ENCODE measurements at places on chromosomes 5 and 9. TPM values are rescaled to one million over a fixed set of nuclear protein-coding genes. Genes with fewer than 3 reads are reported as not detected.

DNA sequence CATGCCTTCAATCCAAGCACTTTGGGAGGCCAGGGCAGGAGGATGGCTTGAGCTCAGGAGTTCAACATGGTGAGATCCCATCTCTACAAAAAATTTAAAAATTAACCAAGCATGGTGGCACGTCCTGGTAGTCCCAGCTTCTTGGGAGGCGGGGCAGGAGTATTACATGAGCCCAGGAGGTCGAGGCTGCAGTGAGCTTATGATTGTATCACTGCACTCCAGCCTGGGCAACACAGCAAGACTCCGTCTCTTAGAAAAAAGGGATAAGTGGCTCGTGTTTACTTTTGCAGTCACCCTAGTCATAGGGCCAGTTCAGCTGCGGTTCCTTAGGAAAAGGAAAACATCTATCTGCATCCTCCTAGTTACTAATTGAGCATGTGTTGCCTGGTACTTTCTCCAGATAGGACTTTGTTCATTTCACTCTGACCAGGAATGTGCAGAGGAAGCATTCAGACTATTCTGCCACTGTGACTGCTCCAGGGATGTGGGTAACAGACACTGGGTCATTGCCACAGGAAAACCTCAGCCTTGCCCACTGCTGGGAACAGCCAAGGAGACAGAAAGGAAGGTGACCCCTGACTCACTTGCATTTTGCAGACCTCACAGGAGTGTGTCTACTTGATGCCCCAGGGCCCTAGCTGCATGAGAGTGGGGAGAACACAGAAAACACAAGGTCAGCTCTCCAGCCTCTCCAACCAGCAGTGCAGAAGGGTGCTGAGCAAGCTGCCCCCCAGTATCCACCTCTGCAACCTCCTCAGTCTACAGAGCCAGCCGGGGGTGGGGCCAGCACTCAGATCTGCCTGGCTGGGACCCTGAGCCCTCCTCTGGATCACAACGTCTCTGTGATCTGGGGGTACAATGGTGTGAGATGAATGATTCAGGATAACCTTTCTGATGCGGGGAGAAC is 33.9 kb upstream of the ALDH1B1 start:
- no peak for DNase-seq

Gene TLX3
- total RNA-seq, result not detected

Gene TGFBI
- total RNA-seq, result not detected

DNA sequence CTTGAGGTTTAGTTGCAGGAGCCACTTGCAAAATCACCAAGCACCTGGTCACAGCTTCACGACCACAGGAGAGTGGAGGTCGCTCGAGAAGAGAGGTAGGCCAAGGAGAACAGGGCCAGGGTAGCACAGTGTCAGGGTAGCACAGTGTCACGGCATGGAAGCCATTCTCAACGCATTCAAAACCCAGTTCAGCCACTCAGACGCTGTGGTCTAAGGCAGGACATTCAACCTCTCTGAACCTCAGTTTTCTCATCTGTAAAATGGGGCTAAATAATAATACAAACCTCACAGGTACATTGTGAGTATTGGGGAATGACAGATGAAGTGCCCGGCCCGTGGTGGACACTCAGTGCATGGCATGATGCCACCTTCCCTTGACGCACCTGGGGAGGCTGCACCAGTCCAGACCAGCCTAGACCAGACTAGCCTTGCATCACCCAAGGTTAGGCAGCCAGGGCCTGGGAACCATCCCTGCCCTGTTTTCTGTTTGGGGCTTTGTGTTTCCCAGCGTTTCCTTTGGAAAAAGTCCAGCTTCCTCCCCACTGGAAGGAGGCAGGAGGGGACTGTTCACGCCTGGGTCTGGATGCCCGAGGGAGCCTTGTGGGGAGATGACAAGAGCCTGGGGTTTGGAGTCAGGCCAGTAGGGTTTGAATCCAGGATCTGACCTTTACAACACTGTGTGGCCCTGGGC is 7.8 kb upstream of the LMX1B start:
- DNase-seq, result no peak

Gene MEGF10
- total RNA-seq, result not detected

Gene PHF24
- total RNA-seq, result not detected

Gene PLAA
- 33.5 TPM for total RNA-seq

Gene ORM2
- total RNA-seq, result not detected

Gene PFN3
- not detected for total RNA-seq

DNA sequence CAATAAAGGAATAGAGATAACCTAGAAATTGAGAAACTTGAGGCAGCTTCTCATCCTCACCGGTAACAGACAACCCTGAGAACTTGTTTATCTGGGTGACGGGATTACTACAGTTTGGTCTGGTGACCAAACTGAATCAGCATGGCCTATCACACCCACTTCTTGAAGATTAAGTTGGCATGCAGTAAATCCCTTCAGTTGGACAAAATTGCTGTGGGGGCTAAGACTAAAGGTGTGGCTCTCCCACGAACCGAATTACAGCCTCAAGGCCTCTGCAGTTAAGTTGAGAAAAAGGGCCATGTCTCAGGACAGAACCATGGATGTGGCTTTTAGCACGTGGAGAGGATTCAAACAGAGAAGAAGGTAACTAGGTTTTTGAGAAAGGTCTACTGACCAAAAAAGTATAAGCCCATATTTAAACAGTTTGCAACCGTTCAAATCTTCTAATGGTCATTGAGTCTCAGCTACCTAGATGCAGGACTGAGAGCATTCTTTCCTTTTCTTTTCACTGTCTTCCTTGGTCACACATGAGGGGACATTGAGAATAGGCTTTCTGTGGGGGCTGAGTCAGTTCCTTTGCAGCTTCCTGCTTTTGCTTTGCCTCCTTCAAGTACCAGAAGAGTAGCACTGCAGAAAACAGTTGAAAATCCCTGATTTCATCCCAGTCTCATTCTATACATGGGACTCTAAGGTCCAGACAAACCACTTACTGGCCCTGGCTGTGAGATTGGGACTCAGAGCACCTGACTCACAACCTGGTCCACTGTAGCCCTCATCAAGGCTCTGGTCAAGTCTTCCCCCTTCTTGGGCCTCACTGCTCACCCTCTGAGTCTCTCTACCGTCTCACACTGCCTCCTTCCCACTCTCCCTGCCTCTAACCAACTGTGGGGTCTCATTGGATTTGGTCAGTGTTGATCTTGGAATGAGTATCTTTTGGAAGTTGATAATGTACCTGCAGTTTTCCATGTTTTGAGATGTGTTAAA is 30.9 kb downstream of the PDE6A start:
- DNase-seq, result peak; percentile 16

DNA sequence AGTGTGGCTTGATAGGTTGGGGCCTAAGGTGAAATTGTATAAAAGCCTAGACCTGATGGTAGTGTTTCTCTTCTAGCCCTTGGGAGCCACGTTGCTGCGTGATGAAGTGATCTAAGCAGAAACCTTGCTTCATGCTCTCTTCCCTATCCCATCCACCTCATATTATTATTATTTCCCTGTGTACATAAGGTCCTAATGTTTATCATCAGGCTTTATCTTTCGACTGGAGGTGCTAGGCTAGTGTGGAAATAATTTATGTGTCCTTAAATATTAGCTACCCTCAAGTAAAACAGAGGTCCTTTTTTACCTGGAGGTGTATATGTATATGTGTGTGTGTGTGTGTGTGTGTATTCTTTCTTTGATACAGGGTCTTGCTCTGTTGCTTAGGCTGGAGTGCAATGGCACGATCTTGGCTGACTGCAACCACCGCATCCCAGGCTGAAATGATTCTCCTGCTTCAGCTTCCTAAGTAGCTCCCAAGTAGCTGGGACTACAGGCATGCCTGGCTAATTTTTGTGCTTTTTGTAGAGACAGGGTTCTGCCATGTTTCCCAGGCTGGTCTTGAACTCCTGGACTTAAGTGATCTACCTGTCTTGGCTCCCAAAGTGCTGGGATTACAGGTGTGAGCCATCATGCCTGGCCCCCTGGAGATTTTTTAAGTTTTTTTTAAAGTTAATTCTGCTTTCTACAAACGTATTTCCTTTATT is 3.7 kb downstream of the UGCG start:
- DNase-seq, result no peak

DNA sequence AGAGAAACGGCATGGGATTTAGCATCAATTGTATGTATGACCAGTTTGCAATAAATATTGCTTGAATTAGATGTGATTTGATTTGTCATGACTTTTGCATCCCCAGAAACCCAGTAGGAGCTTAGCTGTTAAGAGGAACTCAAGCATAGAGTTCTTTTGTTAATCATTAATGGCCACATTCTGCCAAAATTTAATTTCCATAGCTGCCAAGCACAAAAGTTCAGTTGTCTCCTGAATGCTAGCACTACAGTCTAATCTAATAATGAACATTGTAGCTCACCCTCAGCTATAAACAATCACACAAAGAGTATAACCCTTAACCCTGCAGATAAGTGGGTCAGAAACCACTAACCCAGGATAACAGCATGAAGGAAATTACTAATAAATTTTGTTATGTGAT is 169.8 kb upstream of the GRAMD2B start:
- DNase-seq, result no peak

- no peak for DNase-seq
These were observed 173.9 kb downstream of the TRPM3 start for GRCh38 chr9:70947511-70947910.

- DNase-seq, result no peak
These were observed 127.6 kb downstream of the GADD45G start for GRCh38 chr9:89732295-89732938.

Gene SLCO6A1
- total RNA-seq, result not detected
